ENCODE measurements at places on chromosomes 1 and 21.

DNA sequence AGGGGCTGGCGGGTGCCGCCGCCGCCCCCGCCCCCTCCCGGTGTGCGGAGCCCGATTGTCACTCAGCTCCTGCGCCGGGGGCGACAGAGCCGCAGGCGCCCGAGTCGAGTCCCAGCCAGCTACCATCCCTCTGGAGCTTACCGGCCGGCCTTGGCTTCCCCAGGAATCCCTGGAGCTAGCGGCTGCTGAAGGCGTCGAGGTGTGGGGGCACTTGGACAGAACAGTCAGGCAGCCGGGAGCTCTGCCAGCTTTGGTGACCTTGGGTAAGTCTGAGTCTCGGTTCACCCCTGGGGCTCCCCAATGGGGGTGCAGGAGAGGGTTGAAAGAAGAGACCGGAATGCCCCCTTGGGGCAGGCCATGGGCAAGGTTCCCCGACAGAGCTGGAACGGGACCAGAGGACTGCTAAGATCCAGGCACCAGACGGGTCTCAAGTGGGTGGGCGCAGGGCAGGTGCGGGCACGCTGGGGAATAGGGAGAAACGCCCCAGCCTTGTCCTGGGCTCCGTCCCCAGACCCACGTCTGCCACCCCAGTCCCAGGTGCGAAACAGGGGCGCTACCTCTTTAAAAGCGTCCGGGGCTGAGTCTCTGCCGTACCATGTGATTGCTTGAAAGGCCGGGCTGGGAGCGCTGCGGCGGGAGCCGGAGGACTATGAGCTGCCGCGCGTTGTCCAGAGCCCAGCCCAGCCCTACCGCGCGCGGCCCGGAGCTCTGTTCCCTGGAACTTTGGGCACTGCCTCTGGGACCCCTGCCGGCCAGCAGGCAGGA lies at the start of gene ADORA1:
ADORA1 (plus strand) TSS at position 61 of the 765 bp plus-strand sequence. CDS start 1,116 bp downstream, outside the sequence.
- DNase-seq = no peak

DNA sequence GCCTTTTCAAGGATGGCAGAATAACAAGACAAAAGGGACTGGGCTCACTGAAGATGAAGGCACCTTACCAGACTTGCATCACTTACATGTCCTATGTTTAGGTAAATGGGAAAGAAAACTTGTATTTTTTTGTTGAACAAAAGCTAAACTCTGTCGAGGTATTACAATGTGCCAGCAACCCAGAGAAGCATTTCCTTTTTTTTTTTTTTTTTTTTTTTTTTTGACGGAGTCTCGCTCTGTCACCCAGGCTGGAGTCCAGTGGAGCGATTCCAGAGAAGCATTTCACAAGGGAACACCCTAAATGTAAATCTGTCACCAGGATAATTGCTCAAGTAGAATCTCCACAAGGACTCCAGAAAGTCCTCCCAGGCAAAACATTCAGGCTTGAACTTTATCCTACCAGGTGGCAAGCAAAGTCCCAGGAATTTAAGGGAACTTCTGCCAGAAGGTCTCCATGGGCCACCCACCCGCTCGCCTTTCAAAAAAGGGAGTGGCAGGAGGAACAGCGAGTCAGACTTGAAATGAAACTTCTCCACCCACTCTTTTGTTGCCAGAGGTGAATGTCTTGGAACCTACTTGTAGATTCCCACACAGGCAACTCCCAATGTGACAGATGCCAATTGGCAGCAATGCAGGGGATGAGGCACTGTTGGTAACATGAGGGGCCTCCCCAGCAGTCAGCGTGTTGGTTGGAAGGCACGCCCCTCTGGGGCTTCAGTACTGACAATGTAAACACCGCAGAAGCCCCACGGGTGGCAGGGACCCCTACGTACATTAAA lies 125.0 kb downstream of the TIAM1 start:
- no peak for DNase-seq

- no peak for DNase-seq
Observed at GRCh38 chr1:201450721-201451291, 18.2 kb downstream of the PHLDA3 start.

GRCh38 chr1:116253566-116254382 lies 119.3 kb upstream of the ATP1A1 start:
- DNase-seq = no peak

- no peak for DNase-seq
Observed at GRCh38 chr1:10122926-10123325, 87.4 kb upstream of the KIF1B start.

DNA sequence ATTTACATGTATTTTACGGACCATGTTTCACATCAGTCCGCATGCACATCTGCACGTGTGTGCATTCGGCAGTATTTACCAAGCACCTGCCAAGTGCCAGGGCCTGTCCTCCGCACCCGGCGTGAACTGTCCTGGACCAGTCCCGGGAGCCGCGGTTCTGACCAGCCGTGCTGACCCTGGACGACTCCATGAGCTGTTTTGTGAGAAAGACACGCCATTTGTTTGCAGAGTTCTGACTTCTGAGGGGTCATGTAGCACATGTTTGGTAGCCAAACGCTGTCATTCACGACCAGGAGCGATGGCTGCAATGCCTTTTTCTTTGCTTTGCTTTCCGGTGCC lies 3.3 kb upstream of the OLIG2 start:
- DNase-seq = no peak

- no peak for DNase-seq
Observed at GRCh38 chr1:98384461-98385141, 276.9 kb upstream of the SNX7 start.

DNA sequence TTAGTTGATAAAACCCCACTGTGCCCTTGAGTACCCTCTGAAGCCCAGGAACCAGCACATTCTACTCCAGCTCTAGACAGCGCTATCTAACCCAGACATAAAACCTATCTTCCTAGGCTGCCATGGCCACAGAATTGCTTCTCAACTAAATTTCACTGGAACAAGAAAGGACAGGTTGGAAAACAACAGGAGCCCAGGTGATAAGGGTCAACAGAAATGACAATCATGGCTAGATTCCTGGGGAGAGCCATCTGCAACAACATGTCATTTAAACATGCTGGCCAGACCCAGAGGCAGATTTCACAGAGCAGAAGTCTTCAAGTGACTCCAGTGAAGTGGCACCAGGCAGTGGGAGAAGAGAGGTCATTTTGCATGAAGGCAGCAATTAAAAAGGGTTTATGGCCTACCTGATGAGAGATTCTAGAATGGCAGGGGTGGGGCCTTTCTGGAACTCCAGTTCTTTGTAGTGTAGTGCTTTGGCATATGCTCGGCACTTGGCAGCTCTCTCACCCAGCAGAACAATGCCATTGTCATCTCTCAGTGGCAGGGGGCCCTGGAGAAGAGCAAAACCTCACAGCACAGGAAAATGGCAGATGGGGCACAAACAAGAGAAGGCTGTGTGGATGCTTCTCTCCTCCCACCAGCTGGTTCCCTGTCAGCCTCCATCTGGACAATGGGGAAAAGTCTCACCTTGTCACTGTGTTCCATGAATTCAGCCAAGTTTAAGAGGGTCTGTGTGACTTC lies 9.9 kb downstream of the ANGPTL7 start:
- no peak for DNase-seq

DNA sequence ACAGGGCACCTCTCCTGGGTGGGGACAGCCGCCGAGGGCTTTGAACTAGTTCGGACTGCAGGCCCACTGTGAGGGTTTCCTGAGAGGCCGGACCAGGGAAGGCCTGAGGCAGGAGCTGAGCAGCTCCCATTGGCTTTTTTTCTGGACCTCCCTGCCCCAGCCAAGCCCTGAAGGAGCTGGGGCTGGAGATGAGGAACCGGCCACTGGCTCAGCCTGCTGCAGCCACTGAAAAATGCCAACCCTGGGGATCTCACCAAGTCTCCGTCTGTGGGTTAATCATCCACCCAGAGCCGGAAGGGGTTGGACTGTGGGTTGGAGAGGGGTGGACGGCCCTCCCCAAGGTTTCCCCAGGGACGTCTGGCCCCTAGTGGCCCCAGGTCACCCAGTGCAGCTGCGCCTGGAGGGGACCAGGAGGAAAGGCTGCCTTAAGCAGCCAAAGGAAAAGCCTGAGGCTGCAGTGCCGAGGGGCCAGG lies 2.5 kb downstream of the VWA1 start:
- no peak for DNase-seq

DNA sequence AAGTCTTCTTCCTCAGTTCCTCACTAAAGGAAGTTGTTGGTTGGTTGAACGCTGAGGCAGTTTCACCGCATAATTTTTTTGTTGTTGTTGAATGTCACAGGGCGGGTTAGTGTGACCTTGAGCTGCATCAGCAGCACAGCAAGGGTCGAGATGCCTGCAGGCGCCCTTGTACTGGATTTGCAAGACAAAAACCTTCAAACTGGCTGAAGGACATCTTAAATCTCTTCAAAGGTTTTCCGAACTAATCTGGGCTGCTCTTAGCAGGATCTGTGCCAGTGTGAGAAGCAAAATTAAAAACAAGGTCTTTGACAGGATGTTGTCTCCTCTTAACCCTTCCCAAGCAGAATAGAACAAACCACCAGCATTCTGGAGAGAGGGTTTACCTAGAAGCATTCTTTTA lies 59.4 kb downstream of the NRIP1 start:
- no peak for DNase-seq

DNA sequence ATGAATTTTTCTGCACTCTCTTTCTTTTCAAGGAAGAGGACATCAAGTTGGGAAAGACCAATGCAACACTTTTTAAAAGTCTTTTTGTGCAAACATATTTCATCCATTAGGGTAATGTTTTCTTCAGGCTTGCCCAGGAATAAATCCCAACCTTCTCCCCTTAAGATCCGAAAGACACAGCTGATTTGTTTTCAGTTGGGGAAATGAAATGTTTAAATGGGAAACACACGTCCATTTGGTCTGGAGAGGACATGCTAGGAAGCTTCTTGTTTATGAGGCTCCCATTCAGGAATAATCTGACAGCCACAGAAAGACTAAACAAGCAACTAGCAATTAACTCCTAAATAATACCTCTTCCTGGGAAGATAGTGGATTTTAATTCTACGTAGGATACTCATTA lies 91.9 kb downstream of the PRRX1 start:
- DNase-seq = no peak

GRCh38 chr1:91190996-91191395 lies 169.2 kb upstream of the ZNF644 start:
- no peak for DNase-seq

- no peak for DNase-seq
Observed at GRCh38 chr1:187237542-187237941, 408.8 kb downstream of the PLA2G4A start.

DNA sequence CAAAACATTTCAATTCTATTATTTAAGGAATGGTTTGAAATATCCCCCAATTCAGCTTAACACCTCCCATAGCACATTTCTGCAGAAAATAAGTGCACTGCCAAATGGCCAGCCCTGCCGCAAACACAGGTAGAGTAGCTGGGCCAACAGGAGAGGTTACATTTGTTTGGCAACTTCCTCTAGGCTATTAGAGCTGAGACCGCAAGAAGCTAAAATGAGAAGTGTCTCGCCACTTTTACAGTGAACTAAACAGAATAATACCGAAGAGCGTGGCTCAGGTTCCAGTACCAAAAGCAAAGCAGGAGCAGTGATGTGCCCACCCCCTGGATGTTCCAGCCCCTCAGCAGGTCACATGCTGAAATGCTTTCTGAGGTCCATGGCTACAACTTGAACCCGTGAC lies 154.5 kb upstream of the PKN2 start:
- DNase-seq = no peak

- no peak for DNase-seq
Observed at GRCh38 chr21:26082549-26082948, 88.0 kb downstream of the APP start.
